ENCODE measurements at places on chromosomes 5 and 9.

DNA sequence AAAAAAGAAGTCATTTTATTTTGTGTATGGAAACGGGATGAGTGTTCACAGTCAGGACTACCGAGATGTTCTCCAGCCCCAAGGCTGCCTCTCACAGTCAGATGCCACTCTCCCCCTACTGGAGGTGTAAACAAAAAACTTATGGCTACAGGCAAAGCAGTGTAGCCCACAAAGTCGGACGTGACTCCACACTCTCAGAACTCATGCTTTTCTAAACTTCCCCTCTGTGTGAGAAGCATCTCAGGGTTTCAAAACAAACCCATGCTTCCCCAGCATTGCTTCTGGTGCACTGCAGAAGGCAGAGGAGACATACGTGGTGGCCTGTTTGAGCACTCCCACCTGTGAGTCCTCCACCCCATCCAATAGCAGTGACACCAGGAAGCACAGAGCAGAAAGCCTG, 580.3 kb downstream of the BNC2 start:
- no peak for DNase-seq

DNA sequence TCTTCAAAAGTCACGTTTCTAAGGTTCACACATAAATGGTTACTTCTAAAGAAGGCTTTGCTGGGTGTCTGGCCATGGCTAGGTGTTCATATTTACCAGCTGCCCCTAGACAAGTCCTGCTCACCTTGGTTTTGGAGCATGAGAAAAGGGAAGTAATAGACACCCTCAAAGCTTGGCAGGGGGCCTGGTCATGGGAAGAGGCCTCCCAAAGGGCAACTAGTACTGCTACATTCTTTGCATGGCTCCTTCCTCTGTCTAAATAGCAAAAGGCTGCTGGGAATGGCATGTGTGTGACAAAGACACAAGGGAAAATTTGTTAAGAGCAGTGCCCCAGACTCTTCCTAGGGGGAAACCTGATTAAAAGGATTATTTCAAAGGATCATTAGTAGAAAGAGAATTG, 93.4 kb downstream of the NRG2 start:
- no peak for DNase-seq

DNA sequence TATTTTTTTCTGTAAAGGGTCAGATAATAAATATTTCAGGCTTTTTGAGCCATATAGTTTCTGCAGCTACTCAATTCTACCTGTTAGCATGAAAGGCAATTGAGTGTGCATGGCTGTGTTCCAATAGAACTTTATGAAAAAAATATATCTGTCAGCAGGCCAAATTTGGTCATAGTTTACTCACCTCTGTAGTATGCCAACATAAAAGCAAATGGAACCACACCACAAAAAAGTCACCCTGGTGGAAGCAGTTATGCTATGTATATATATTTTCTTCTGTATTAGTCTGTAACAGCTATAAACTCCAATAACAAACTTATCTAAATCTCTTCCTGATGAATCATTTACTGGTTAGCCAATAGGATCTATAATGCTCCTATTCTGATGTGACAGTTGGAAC, 3.4 kb downstream of the SLC38A9 start:
- DNase-seq: no peak

- no peak for DNase-seq
Measured at GRCh38 chr9:4148231-4148561, 151.7 kb downstream of the GLIS3 start.

GRCh38 chr5:123176938-123177275, 87.9 kb downstream of the PRDM6 start:
- DNase-seq: no peak

GRCh38 chr9:105672711-105673234, 10.5 kb downstream of the TAL2 start:
- no peak for DNase-seq

DNA sequence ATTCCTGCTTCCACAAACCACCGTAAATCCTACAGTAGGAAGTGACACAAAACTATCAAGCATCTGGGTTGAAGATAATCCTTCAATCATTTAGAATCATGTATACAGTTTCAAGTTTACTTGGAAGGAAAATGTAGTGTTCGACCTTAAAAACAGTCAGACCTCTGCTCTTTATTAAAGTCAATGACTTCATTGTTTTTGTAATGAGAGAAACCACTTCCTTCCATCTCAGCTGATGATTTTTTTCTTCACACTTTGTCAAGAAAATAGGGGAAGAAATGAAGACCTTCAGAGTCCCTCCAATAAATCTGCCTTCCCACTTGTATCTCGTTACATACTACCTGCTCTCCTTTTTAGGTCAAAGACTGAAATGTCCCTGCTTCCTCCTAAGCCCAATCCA, 30.1 kb downstream of the TUSC1 start:
- DNase-seq: no peak

DNA sequence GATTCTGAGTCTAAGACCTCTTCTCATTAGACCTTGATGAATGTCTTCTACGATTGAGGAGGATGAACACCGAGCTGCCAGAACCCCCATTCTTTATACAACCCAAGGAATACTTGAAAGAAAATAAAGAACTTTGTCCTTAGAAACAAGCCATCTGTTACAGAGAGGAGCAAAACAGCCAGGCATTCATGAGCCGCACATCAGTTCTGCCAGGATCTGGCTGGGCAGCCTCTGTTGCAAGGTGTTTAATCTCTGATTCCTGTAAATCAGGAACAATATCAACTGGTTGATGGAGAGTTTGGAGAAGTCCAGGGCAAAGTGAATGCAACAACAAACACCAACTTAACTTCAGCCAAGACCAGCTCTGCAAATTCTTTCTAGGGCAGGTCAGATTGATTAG, 165.5 kb upstream of the DMAC1 start:
- no peak for DNase-seq

DNA sequence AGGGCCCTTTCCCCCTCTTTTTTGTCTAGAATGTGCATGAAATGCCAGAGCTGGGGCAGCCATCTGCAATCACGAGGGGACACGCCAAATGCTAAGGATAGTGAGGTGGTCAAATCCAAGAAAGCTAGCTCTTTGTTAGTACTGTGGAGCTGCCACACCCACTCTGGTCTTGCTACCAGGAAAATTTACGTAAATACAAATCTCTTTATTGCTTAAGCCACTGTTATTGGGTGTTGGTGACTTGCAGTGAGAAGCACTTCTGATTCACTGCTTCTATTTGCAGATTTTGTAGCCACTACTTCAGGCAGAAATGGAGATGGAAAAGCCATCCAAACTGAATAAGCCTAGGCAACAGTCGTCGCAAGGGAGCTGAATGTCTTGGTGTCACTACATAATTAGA, 25.6 kb upstream of the SUSD1 start:
- DNase-seq: no peak

GRCh38 chr9:101625876-101626275, 31.1 kb upstream of the PPP3R2 start:
- DNase-seq: no peak

DNA sequence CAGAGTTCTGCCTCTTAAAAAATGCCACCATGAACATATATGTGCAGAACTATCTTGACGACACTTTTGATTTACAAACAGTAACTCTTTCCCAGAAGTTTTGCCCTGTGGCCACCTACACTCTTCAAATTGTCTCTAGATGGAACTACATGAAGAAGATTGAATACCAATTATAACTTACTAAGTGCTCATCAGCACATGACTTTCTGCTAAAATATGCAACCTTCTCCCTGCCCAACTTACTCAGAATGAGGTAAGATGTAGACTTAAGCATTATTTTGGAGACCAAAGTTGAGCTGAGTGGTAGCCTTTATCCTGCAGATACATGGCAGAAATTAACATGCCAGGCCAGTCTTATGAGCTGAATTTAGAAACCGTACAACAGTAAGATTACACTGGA, 105.4 kb downstream of the SEMA5A start:
- DNase-seq: no peak

GRCh38 chr9:135963938-135964337, 2.8 kb upstream of the UBAC1 start:
- no peak for DNase-seq

- DNase-seq: peak; percentile 21
Measured at GRCh38 chr9:108885643-108886348, 23.7 kb downstream of the ACTL7A start.

DNA sequence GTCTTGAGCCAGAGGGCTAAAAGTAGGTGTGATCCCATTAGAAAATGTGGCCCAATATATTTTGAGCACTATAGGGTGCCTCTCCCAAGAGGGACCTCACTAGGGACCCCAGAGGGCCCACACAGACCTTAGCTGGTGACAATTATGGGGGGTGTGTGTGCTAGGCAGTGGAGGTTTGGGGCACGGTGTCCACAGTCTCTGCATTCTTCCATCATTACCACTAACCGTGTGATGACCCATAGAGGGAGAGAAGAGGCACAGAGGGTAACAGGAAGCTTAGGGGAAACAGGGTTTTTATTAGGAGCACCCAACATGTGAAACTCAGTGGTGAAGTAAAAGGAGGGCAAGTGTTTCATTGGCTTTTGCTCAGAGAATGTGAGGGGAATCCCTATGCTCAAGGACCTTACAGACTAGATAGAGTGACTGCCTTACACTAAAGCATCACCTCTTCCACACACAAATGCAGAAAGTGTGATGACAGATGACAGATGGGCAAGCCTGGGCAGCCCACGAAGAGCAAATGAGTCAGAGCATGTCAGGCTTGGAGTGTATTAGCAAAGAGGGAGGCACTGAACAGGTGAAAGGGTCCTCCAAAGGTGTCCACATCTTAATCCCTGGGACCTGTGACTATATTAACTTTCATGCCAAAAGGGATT, 2.5 kb upstream of the ACTL7A start:
- DNase-seq: no peak

Measured in stimulated activated CD4-positive, alpha-beta T cell treated with anti-CD3 and anti-CD28 coated beads, Interleukin-4, amount 100 ng/mL, for 1 hour (primary cell).